ENCODE measurements at places on chromosomes 16 and 17.
A peak's percentile ranks its signal among the peaks of the same experiment; 100 is the strongest.

- peak; percentile 79 for DNase-seq
Observed at GRCh38 chr17:31388770-31389656, 2.5 kb upstream of the RAB11FIP4 start.

- DNase-seq: no peak
Observed at GRCh38 chr17:46817151-46817900, 1.2 kb downstream of the WNT3 start.

DNA sequence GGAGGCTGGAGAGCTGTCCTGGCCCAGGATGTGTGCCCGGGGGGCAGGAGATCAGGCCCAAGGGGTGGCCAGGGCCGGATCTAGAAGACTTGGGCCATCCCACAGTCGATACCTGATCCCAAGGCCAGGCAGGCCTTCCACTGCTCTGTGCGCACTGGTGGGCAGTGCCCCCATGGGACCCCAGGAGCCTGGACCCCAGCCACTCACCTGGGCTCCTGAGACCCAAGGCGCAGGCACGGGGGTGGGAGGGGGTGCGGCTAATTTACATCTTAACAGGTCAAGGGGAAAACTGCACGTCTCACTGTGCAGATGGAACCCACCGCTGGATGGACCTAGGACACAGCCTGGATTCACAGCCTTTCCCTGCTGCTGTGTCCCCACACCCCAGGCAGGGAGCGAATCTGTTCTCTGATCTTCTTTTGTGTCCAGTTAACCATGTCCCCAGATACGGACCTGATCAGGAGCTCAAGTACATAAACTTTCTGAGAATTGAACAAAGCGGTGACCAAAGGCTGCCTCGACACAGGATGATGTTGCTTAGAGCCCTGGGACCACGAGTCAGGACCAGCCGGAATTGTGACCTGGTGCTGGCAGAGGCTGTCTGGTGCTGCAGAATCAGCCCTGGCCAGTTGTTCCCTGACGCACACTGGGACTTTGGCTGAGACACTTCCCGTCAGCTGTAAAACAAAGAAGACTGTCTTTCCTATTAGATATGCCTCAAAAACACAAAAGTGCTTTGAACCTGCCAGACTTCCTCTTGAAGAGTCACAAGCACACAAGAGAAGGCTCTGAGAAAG is 60.6 kb downstream of the TNFRSF13B start:
- no peak for DNase-seq

DNA sequence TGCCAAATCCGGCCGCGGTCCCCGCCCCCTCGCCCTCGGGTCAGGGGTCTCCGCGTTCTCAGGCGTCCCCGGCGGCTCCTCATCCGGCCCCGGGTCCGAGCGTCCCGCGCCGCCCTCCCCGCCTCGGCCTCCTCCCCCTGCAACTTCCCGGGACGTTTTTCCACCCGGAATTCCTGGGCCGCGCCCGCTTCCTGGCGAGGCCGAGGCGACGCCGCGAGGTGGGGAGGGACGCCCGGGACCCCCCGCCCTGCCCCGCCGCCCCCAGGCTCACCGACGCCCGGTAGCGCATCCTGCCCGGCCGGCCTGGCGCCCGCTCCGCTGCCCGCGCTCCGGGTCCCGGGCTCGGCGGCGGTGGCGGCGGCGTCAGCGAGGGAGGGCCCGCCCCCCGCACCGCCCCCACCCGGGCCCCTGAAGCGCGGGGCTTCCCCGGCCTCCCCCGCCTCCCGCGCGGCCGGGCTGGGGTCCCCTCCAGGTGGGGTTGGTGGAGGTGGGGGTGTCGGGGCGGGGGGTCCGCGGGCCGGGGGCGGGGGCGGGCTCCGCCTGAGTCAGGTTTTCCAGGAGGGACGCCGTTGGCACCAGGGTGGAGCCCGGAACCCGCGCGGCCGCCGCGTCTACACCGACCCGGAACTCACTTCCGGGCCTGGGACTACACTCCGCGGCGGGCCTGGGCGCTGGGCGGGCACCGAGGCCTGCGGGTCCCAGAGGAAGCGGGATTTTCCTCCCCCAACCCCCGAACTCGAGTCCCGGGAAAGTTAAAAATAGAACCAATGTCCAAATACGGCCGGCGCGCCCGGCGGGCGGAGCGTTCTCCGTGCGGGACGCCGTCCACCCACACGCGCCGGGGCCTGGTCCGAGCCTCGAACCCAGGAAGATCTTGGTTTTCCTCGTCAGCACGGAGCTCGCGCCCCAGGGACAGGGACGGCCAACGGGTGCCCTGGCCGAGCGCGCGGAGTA is 6.8 kb downstream of the MYO1C start:
- DNase-seq: peak; percentile 90

DNA sequence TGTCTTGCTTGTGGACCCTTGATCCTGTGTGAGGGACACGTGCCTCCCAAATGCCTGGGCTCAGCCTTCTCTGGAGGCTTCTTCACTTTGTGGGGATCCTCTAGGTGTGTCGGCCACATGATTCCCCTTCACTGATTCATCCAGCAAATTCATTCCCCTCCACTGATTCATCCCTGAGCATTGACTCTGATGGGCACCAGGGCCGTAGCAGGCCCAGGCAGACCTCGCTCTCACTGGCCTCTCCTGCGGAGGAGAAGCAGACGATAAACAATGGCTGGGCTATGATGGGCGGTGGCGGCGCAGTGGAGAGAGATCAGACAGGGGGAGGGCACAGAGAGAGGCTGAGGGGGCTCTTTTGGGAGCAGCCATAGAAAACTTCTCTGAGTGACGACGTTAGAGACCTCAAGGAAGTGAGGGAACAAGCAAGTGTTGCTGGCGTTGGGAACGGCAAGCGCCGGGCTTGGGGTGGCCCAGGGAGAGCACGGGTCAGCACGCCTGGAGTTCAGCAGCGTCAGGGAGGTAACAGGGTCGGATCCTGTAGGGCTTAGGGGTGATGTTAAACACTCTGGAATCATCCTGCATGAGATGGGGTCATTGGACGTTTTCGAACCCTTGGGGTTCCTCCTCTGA is 17.5 kb upstream of the RPTOR start:
- DNase-seq: no peak

DNA sequence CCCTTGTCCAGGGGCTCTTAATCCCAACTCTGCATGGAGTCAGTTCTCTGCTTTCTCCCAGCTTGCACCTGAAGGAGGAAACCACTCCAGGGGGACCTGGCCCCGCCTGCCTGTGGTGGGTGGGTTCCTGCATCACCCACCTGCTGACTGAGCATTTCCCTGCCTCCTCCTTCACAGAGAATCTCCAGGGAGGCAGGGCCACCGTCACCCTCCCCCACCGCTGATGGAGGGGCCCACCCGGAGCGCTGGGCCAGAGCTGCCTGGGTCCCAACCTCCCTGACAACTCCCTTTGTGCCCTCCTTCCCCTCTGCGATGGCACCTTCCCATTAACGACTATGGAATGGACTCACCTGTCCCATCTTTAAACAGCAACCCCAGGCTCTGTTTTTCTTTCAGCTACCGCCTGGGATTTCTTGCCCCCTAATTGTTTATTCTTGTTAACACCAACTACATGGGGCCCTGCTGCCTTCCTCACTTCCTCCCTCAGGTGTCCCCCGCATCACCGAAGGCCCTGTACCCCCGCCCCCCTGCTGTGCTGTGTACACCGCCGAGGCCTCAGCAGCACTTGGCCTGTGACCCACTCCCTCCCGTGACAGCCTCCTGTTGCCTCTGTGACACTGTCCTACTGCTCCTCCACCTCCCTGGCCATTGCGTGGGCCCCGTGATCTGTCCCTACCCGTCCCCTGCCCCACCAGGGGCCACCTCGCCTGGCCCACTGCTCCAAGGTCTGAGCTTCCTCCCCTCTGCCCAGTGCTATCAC is 842 bp upstream of the TEDC2 start:
- DNase-seq: no peak

DNA sequence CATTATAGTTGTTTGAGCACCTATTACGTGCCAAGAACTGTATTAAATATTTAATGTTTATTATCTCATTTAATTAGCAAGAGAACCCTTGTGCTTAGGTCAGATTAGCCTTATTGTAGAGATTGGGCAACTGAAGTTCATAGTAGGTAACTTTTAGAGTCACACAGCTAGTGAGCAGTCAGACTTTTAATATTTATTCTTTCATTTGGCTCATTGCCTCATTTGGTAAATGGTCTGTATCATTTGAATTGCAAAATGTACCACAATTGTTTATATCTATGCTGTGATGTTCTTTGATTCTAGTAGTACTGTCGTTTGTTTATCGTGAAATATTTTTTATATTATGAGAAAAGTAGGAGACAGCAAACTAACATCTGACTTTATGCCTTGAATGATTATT is 7.6 kb downstream of the CLTC start:
- DNase-seq: no peak

DNA sequence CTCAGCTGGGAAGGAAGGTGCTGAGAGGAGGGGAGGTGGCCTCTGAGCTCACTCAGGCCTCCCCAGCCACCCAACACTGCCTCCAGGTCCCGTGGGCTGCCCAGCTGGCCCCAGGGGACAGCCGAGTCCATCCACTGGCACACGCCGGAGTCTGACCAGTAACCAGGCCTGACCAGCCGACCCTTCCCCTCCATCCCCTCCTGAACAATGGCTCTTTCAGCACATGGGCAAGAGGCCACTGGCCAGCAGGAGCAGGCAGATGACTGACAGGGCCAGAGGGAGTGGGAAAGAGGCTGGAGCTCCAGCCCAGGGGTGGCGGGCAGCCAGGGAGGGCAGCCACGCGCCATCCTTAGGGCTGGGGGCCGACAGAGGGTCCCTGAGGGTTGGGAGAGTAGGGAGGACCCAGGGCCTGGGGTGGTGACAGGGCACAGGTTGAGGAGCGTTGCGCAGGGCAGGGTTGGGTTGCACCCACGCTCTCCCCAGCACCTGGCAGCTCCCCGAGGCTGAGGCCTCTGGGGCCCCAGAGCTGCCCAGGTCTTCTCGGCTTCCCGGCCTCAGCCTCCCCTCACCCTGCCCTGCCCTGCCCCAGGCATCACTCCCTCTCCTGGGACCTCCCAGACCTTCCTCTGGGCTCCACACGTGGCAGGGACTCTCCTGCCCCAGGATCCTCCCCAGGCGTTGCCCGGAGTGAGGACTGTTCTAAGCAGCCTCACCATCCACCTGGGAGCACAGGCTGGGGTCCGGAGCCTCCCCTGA is 20.2 kb upstream of the SLC38A10 start:
- DNase-seq: no peak

DNA sequence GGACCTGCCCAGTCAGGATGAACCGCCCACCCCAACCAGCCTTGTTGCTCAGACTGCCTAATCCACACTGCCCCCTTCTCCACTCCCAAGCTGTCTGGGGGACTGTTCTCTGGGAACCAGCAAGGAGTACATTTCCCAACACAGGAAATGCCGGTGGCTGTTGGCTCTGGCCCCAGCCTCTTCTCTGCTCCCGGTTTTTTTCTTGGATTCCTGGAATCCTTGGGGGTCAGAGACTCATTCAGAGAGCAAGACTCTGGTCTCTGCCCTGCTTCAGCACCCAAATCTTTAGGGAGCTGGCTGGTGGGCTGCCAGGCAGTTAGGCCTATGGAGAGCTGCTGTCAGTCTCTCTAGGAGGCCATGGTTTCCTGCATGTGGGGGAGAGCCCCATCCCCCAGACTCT is 10.8 kb upstream of the MTMR4 start:
- DNase-seq: no peak

- no peak for DNase-seq
Observed at GRCh38 chr17:81020767-81021497, 14.0 kb upstream of the BAIAP2 start.

GRCh38 chr16:73064212-73064993 is 16.5 kb upstream of the ZFHX3 start:
- DNase-seq: no peak

DNA sequence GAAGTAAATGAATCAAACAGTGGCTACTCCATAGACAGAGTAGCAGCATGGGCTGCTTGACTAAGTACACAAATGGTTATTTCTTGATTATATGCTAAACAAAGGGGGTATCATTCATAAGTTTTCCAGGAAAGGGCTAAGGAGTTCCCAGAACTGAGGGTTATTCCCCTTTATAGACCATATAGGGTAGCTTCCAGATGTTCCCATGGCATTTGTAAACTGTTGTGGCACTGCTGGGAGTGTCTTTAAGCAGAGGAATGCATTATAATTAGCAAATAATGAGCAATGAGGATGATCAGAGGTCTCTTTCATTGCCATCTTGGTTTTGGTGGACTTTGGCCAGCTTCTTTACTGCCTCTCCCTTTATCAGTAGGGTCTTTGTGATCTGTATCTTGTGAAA is 105.1 kb downstream of the CDH11 start:
- DNase-seq: no peak

GRCh38 chr16:72468582-72468981 is 296.6 kb upstream of the PMFBP1 start:
- no peak for DNase-seq

DNA sequence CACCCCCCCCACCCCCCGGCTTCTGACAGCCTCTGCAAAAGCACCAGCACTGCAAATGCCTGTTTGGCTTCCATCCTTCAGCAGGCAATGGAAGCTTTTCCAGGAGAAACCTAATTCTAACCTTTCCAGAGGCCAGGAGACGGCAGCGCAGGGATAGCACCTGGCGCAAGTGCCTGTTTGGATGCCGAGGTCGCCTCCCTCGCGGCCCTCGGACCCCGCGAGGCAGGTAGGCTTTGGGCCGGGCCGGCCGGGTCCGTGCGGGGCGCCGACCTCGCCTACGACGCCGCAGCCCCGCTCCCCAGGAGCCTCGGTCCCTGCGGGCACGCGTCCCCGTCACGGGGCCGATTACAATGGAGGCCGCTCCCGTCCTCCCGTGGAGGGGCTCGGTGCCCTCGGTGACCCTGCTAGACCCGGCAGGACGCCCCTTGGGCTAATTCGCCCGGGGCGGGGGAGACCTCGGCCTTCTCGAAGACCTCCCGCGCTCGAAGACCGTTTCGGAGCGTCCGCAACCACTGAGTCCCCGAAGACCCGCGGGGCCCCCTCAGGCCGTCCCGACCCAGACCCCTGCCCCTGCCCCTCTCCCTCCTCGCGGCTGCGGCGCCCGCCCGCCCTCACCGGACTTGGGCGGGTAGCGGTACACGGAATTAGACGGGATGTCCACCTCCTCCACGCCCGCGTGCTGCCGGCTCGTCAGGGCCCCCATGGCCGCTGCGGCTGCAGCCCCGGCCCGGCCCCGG is 587 bp downstream of the RNF157 start:
- peak; percentile 64 for DNase-seq

GRCh38 chr16:67283826-67284555 is 4.7 kb downstream of the PLEKHG4 start:
- no peak for DNase-seq

GRCh38 chr17:65417406-65418221 is 143.8 kb downstream of the AXIN2 start:
- DNase-seq: no peak

DNA sequence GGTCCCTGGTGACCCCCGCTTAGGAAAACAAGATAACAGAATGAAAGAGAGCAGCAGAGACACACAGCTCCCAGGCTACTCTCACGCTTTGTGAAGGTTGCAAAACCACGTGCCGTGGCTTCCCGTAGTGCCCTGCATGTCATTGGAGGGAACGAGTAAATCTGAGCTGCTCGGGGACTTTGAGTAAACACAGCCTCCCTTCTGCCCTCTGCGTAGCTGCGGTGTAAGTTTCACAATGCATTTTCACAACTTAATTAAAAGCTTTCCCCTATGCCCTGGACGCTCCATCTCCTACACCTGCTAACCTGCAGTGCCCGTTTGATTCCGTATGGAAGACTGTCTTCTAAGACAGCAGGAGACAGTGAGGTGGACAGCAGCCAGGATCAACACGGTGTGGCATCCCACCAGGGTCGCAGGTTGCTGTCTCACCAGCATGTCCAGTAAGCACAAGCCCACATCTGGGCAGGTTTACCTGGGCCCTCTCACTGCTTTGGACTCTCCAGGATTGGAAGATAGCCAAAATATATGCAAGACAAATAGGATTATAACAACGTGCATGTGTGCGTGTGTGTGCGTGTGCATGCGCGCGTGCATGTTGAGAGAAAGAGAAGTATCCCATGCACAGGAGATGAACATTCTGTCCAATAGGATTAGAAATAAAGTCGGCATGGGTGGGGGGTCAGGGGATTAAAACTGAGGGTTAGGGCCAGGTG is 116.4 kb upstream of the RCVRN start:
- no peak for DNase-seq

- no peak for DNase-seq
Observed at GRCh38 chr17:31261601-31262000, 35.4 kb downstream of the OMG start.
